ENCODE measurements at places on chromosomes 7 and 10.
A peak's percentile ranks its signal among the peaks of the same experiment; 100 is the strongest.

GRCh38 chr10:29446327-29446726 is 157.5 kb downstream of the LYZL1 start:
- DNase-seq, result no peak

DNA sequence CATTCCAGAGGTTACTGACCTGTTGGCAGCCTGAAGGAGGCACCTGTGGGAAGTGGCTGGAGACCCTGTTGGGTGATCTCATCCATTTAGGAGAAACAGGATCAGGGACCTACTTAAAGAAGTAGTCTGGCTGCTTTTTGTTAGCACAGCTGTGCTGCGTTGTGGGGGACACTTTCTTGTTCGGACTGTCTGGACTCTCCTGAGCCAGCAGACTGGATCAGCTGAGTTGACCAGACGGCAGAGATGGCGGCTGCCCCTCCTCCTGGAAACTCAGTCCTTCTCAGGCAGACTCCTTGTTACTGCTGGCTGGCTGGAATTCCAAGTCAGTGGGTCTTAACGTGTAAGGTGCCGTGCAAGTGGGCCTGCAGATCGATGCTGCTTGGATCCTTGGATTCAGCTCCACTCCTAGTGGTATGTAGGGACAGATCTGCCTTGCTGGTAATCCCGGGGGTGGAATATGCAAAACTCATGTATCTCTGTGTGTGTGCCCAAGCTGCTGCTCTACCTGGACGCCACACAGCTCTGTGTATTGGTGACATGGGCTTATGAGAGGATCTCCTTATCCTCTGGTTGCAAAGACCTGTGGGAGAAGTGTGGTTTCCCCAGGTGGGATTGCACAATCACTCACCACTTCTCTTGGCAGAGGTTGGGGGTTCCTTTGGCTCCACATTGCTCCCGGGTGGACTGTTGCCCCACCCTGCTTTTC is 87.3 kb downstream of the CCSER2 start:
- DNase-seq, result peak; percentile 12

DNA sequence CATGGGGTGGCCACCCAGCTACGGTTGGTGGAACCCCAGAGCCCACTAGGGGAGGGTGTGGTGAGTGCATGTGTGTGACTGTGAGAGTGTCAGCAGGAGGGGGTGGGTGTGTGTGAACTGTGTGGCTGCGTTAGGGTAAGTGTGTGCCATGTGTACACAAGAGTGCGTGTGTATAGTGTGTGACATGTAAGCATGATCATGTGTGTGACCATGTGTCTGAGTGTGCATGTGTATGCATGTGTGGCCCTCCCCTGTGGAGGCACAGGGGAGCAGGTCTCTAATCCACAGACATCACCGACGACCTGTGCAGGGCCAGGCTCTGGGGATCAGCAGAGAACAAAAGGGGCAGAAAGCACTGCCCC is 3.5 kb upstream of the CFAP46 start:
- no peak for DNase-seq

- DNase-seq, result no peak
Observed at GRCh38 chr10:126673565-126673964, 3.1 kb upstream of the C10orf90 start.

GRCh38 chr7:47571331-47572093 is 10.4 kb downstream of the TNS3 start:
- peak; percentile 47 for DNase-seq

GRCh38 chr10:28681291-28681763 is 4.0 kb downstream of the BAMBI start:
- DNase-seq, result no peak

DNA sequence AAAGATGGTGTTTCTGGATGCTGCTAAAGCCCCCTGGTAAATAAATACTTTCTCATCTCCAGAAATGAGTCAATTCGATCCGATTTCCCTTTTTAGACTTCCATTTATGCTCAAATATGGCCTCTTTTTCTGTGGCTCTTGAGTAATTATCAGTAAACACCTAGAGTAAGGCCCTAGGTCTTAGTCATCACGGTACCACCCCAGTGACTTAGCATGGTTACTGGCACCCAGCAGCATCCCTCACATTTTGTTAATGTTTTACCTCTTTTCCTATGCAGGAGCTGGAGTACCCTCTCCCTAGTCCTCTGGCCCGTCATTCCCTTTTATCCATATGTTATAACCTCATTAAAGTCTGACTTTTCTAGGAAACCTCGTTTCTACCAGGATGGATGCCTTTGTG is 19.5 kb downstream of the CHN2 start:
- DNase-seq, result no peak

GRCh38 chr7:101598422-101598985 is 30.6 kb downstream of the MYL10 start:
- no peak for DNase-seq

- DNase-seq, result peak; percentile 59
Observed at GRCh38 chr10:111076191-111076681, 593 bp upstream of the ADRA2A start.

DNA sequence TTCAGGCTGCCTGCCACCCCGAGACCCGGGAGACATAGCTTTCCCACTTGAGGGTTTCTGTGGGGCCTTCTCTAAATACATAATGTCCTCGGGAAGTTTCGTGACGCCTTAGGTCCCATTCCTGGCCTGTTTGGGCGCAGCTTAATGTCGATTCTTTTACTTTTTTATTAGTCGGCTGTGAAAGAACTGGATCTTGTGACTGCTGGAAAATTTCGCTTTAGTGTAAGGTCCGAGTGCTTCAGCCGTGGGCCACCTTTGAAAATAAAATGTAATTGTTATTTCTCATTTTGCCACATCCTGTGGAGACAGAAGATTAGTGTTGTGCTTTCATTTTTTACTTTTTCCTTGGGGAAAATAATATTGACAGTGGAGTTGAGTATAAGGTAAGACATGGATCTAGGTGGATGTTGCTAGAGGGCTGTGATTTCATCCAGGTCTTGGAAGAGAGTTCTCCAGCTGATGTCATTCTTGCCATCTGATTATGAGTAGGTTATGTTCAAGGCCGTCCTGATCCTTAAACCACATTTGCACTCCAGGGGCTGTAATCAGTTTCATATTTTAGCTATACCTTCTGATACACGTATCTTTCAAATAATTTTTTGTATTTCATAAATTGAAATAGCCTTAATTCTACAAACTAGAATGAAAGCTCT is 830 bp downstream of the RAB18 start:
- no peak for DNase-seq

GRCh38 chr7:149881328-149882247 is 7.8 kb downstream of the ATP6V0E2 start:
- peak; percentile 2 for DNase-seq

DNA sequence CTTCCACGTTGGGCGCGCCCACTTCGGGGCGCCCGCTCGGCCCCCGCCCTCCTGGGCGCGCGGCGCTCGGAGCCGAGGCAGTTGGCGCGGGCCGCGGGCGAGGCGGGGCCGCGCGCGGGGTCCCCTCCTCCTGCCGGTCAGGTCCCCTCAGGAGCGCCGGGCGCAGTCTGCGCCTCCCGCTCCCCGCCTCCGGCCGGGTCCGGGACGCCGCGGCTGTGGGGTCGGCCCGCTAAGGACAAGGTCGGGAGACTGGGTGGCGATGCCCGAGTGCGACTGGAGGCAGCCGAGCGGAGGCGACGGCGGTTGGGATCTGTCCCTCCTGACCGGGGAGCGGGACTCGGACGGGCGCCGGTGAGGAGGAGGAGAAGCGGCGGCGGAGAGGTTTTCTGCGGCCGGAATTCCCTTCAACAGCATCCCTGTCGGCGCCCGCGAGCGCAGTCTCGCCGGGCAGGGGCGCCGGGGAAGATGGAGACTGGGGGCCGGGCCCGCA is at the start of gene ATRNL1:
Gene ATRNL1, plus strand, starts transcription at position 80 of the 490 bp plus-strand sequence. Its CDS starts 386 bp downstream, at position 466.
- DNase-seq, result no peak

DNA sequence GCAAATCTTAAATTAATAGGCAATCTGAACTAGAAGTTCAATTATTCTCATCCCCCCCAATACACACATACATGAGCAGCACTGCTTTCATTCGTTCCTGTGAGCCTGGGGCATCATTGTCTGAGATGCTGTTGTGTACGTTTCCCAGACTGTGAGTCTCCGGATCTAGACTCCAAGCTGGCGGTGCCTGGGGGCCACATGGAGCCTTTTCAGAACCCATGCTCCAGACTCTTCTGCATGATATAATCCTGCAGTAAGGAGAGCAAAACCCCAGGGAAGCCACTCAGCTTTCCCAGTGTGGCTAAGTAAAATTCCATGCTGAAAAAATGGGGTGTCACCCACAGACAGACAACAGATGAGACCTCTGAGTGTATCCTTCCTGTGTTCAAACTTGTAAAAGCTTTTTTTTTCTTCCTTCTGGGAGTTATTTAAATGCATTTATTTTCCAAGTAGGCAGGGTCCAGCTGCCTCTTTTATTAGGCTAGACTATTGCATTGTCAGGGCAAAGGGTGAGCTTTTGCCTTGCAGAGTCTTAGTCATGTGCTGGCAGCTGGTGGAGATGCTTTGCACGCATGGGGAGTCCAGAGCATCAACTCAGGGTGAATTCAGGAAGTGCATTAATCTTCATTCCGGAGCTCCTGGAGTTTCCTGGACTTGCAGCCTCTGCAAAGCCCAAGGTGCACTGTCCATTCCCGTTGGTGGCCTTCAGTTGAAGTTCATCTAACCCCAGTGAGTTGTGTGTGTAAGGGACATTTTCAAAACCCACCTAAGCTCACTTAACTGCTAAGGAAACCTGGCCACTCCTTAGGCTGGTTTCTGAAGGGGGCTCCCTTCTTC is 185.7 kb upstream of the ADO start:
- peak; percentile 85 for DNase-seq

- DNase-seq, result no peak
Observed at GRCh38 chr10:35428521-35428920, 92.2 kb downstream of the CCNY start.

GRCh38 chr7:47027695-47028240 is 554.1 kb downstream of the TNS3 start:
- DNase-seq, result no peak

DNA sequence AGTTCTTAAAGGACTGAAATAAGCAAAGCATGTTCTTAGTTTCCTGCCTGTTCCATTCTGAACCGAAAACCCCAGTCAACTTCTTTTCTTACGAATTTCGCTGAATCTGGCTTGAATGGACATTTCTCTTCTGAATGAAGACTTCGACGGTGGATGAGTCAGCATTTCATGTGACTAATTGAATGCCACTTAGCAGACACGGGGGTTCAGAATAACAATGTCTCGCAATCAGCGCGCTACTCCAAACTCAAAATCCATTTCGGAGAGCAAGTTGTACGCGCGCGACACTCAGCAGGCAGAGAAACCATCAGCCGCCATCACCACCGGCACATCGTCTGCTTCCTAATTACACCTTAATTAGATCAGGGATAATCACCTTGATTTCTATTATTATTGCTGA is 239.0 kb upstream of the KLF6 start:
- peak; percentile 9 for DNase-seq

GRCh38 chr7:139099172-139099947 is 10.2 kb downstream of the ZC3HAV1 start:
- DNase-seq, result no peak

DNA sequence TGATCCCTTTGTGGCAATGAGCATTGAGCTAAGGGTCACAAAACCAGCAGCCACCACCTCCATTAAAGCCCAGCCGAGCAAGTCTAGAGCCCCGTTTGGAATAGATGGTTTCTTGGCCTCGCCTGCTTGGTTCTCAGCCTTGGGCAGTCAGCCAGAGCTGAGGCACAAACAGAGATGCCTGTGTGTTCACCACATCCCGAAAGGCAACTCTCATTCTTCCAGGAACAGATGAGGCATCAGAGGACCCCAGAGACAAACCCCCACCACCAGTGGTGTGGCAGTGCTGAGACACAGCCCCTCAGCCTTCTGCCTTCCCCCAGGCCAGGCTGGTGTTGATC is 203.3 kb upstream of the ZMIZ1 start:
- DNase-seq, result no peak

DNA sequence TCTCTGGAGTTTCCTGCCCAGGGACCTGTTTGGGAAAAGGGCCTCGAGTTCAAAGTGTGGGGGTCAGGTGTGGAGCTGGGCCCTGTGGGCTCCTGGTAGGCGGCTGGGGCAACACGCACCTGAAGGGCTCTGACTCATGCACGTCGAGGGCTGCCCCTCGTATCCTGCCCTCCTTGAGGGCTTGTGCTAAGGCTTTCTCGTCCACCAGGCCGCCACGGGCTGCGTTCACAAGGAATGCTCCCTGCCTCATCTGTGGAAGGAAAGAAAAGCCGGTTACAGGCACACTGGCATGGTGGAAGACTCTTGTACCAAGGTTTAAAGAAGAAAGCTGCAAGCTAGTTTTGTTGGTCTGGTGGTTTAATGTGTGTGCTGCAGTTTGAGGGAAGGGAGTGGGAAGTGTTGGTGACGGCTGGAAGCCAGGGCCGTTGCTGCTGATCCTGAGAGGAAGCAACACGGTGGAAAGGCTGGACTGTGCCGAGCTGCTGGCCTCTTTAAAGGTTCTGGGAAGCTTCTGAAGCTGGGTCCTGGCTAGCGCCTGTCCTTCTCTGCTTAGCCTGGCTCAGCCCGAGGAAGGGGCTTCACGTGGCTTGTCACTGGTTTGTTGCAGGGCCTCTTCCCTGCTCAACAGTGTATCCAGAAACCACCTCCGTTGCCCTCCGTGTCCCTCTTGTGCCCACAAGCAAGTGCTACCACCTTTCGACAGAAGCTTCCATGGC is 52.0 kb downstream of the ZRANB1 start:
- no peak for DNase-seq

DNA sequence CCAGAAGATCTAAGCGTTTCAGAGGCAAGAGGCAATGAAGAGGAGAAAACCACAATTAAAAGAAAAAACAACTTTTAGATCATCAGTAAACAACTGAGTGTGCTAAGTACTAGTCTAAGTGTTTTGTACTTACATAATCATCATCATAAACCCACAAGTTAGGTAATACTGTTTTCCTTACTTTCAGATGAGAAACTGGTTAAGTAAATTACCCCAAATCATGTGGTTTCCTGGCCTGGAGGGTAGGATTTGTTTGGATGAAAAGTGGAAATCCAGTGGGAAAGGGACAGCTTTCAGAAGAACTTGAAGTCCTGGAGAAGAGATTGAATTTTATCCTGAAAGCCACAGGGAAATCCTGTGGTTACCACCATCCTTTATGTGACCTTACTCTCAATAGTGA is 463.3 kb downstream of the LRMDA start:
- DNase-seq, result no peak

- DNase-seq, result no peak
Observed at GRCh38 chr7:81111358-81111757, 192.5 kb upstream of the SEMA3C start.

GRCh38 chr7:29400437-29400836 is 163.2 kb upstream of the PRR15 start:
- no peak for DNase-seq

Data from NB4 (cell line).